M059J (cell line): ENCODE measurements at places on chromosomes 1 and 21. TPM values are rescaled to one million over a fixed set of nuclear protein-coding genes. Genes with fewer than 3 reads are reported as not detected.

DNA sequence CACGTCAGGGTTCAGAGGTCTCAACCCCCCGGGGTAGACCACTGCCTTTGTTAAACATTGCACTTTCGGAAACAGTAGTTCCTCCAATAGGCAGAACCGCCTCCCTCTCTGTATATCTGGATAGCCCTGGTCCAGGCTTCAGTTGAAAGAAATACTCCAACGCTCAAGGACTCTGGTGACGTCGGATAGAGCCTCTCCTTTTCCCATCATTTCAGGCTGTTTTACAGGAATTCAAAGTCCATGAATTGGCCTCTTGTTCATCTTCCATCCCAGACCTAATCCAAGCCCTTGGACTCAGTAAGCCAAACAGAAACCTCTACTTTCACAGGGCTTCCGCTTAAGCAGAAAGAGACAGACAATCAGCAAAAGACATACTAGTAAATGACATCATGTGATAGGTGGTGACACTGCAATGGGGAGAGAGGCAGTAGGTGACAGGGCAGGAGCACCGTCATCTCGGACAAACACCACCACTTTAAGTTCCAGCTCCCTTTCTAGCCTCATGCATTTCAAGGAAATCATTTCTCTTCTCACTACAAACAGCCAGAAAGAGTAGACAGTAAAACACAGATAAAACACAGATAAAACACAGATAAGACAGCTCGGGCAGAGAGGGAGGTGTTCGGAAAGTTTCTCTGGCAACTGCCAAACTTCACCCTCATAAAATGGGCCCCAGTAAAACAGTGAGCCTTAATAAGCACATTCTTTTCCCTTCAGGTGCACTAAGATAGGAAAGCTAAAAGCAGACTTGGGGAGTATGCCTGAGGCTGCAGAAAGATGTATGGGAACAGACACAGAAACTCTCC is 2.3 kb upstream of the PLA2G2A start:
- no peak for DNase-seq

RNF207 gene
- total RNA-seq, result 0.91 and 3.9 TPM in 2 replicates

DNA sequence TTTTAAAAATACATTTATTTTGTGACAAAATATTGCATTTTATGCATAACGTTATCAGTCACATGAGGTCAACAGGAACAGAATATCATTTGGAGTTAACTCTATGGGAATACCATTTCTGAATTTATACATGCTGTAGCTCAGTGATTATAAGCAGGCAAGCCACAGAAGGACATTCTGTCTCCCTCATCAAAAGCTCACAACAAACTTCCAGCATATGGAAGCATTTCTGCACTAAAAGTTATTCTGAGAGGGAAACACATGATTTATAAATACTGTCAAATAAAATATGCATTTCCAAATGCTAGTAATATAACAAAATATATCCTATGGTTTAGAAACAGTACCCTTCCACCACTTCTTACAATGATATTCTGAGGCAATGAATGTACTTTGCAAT is 854.1 kb upstream of the B3GALT2 start:
- no peak for DNase-seq

GRCh38 chr1:226682871-226683814 is 55.9 kb downstream of the ITPKB start:
- DNase-seq, result no peak

DNA sequence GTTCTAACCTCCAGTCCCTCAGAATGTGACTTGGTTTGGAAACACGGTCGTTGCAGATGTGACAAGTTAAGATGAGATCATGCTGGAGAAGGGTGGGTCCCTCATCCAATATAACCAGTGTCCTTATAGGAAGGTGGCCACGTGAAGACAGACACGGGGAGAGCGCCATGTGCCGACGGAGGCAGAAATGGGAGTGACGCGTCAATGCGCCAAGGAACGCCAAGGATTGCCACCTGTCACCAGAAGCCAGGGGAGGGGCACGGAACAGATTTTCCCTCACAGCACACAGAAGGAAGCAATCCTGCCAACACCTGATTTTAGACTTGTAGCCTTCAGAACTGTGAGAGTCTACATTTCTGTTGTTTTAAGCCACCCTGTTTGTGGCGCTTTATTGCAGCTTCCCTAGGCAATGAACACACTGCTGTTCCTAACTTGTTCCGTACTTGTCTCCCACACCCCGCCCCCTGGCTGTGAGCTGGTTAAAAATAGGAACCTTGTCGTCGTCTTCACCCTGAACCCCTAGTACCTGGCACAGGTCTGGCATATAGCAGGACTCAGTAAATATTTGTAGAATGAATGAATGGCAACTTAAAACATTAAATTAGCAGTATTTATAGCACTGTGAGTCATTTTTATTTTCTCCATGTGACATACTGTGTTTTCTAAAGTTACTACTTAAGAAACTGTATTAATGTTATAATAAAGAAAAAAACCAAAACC is 14.2 kb downstream of the RIMS3 start:
- DNase-seq, result no peak

DNA sequence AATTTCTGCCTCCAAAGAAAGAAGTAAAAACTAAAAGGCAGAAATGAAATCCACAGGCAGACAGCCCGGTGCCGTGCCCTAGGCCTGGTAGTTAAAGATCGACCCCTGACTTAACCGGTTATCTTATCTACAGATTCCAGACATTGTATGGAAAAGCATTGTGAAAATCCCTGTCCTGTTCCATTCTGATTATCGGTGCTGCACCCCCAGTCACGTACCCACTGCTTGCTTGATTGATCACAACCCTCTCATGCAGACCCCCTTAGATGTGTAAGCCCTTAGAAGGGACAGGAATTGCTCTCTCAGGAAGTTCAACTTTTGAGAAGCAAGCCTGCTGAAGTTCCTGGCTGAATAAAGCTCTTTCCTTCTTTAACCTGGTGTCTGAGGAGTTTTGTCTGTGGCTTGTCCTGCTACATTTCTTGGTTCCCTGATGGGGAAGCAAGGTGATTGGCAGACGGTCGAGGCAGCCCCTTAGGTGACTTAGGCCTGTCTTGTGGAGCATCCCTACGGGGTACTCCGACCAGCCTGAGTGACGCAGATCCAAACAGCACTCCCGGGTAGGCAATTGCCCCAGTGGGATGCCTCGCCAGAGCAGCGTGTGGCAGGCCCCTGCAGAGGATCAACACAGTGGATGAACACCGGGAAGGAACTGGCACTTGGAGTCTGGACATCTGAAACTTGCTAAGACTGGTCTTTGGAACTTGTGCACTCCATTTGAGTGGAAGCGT is 111.2 kb upstream of the PPM1J start:
- DNase-seq, result no peak

DNA sequence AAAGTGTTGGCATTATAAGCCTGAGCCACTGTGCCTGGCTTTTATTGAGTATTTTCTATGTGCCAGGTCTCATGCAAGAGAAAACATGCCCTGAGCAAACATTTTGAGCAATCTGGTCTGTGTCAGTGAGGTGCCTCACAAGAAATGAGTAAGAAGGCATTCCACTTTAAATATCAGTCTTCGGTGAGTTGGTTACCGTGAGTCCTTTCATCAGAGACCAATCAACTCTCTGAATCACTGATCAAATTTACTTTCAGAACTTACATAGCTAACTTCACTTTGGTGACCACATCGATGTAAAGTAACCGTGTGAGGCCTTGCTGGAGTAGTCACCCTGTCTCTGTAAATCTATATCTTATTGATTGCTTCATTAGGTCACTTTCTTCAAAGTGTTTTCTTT is 14.3 kb upstream of the DDX59 start:
- DNase-seq, result no peak

FLG2 gene
- not detected in 2 replicates for total RNA-seq

GRCh38 chr1:108199201-108199691 is 897 bp downstream of the SLC25A24 start:
- DNase-seq, result peak; percentile 73

DNA sequence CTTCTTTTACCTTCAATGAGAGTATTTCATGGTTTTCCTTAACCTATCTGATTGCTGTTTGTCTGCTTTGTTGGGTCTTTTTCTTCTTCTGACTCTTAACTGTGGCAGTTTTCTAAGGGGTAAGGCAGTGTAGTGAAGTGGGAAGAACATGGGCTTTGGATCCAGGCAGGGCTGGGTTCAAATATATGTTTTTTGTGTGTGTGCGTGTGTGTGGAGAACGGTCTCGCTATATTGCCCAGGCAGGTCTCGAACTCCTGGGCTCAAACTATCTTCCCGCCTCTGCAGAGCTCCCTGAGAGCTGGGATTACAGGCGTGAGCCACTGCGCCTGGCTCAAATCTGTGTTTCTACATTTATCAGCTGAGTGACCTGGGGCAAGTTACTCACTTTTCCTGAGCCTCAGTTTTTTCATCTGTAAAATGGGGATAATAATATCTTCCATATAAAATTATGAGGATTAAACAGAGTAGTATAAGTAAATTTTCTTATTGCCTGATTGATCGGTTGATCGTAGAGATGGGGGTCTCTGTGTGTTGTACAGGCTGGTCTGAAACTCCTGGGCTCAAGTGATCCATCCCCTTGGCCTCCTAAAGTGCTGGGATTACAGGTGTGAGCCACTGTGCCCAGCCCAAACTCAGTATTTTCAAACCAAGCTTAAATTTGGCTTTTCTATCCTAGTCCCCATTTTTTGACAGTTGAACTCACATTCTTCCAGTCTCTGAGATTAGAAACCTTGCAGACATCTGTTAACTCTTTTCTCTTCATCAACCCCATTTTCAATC is 36.0 kb upstream of the MACF1 start:
- DNase-seq, result no peak

DNA sequence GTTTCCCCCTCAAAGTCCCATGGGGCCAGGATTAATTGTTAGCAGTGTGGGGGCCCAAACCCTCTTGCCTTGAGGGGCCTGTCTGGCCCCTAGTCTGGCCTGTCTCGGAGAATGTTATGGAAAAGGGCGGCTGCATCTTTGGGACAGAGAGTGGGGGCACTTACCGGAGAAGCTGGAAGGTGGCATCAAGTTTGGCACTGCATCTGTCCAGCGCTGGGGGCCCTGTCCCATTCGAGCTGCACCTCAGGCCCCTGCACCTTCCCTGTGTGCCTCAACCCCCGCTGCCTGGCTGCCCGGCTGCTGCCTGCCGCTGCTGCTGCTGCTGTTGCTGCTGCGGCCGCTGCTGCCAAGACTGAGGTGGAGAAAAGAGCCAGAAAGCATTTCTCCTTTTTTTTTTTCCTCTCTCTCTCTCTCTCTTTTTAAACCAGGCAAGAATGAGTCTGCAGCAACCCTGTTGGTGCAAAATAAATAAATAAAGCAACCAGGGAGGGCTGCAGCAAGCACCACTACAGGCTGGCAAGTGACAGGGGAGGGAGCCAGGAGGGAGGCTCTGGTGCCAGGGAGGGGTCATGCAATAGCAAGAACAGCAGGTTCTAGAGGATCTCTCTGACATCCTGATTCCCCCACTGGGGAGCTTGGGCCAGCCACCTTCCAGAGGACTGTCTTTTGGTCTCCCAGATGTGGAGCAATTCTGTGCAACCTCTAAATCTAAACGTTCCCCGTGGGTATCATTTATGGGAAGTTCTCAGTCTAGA is at the start of gene LINGO4:
LINGO4 (minus strand) TSS at position 354 of the 755 bp plus-strand sequence. CDS start 2,715 bp downstream, outside the sequence.
- no peak for DNase-seq

UQCRHL gene
- total RNA-seq, result 1.4 TPM in 2 replicates

- peak; percentile 85 for DNase-seq
Measured at GRCh38 chr21:42467140-42467983, 28.7 kb downstream of the RSPH1 start.

NUDT4B gene
- total RNA-seq, result 10.7 and 31.9 TPM in 2 replicates

DNA sequence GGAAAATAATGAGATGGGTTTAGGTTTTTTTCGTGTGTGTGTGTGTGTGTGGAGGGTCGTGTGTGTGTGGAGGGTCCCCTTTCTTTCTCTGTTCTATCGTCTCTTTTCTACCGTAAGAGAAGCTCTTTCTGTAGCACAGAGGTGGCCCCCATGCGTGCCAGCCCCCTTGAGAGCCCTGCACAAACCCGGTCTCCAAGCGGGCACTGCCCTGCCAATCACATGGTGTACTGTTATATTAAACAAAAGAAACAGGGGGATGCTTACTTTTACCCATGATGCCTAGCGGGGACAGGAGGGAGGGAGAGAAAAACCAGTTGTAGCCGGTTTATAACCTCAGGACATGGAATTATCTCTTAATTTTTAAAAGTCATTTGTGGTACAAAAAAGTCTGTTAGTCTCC is 41.0 kb downstream of the GATAD2B start:
- peak; percentile 43 for DNase-seq

MAP3K7CL gene
- total RNA-seq, result 10.7 and 14.0 TPM in 2 replicates

DNA sequence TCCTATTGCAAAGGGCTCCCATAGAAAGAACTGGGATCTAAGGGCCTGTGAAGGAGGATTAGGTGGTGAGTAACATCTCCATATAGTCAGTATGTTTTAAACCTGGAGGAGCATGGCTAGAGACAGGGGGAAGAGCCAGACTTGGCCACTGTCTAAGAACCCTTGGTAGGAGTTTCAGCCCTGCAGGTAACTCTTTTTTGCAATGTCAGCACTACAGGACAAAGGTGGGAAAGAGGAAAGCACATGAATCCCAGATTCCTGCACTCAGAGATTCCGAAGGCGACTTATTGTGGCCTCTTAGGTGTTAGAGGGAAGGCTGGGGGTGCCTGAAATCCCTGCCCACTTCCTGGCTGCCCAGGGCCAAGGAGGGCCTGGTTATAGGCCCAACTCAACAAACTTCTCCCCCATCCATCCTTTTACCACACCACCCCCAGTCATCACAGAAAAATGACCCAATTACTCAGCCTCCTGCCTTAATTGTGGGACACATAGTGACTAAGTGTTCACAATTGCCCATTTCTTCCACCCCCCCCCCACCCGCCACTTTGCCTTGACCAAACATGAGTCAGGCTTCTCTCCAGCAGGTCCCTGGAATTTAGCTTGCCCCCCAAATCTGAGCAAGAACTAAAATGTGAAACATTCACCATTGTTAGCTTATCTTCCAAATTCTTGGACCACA is 1.9 kb upstream of the NTNG1 start:
- peak; percentile 93 for DNase-seq

- no peak for DNase-seq
Measured at GRCh38 chr1:206713070-206713469, 28.4 kb downstream of the MAPKAPK2 start.

- DNase-seq, result no peak
Measured at GRCh38 chr1:65605621-65606020, 185.2 kb downstream of the LEPR start.

GRCh38 chr1:119686661-119687060 is 25.1 kb upstream of the PHGDH start:
- DNase-seq, result peak; percentile 49

- DNase-seq, result no peak
Measured at GRCh38 chr1:159200769-159201168, 3.9 kb upstream of the ACKR1 start.

GRCh38 chr21:33677450-33677849 is 35.1 kb downstream of the ITSN1 start:
- no peak for DNase-seq

DNA sequence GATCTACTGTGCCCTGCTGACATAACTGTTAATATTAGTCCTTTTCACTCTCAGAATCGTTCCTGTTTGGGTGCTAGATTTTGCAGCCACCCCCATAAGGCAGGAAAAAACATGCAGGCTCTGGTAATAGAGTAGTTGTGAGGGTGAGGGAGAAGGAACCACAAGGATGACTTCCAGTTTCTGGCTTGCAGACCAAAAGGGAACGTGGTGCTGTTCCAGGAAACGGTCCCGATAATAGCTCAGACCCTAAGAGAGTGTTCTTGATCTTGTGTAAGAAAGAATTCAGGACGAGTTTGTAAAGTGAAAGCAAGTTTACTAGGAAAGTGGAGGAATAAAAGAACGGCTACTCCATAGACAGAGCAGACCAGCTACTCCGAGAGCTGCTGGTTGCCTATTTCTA is 50.7 kb upstream of the RHOU start:
- DNase-seq, result no peak
